CD8-positive, alpha-beta T cell (primary cell): ENCODE measurements at places on chromosomes 4 and X.
A peak's percentile ranks its signal among the peaks of the same experiment; 100 is the strongest.

DNA sequence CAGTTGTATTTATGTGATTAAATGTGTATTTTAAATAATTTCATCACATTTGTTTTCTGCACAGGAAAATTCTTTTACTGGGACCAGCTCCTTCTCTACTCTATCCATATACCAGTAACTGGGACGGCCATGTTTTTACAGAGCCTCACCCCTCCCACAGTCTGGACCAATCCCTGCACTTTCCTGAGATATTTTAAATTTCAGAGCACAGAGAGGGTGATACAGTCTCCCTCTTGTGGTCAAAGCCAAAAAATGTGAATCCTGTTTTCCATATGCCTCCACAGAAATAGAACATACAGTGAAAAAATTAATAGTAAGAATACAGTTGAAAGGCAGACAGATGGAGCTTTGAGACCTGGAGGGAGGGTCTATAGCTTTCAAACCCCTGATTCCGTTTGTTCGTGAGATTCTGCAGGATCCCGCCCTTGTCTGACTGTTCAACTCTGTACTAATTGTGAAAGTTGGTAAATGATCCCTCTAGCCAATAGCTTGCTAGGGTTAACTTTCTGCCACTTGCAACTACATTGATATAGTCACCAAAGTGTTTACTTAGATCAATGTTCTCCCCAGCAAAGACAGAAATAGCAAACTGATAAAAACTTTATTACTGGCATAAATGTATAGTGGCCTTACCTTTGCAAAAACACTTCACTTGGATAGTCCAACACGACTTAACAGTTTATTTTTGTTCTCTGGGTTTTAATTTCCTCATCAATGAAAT lies 172.2 kb downstream of the PPARGC1A start:
- no peak for DNase-seq

- no peak for DNase-seq
Measured at GRCh38 chrX:18721683-18722499, 14.4 kb downstream of the PPEF1 start.

- DNase-seq = no peak
Measured at GRCh38 chr4:174080361-174080760, 203.1 kb downstream of the FBXO8 start.

DNA sequence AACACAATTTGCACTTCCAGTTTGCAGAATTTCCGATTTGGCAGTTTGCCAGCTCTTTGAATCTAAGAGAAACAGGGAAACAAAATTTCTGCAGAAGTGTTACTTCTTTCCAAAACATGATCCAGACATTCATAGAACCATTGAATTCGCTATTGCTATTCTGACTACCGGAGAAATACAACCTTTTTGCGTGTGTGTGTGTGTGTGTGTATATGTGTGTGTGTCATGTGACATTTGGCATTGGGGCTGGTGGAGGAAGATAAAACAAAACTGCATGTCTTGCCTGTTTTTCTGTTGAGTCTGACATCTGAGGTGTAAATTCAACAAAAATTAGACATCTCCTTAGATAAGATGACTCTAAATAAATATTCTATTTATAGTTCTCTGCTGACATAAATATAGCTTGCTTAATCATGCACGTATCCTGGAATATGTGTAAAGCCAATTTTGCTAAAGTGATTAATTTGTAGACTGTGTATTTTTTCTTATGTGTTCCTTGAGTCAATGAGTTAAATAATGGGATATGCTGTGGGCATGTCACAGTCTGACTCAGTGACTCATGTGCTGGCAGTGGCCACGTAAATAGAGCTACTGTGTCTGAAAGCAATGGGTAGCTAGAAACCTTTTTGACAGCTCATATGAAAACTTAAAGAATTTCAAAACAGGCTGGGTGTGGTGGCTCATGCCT lies 98.9 kb downstream of the HPGD start:
- peak; percentile 36 for DNase-seq

GRCh38 chr4:1288786-1289185 lies 905 bp upstream of the MAEA start:
- no peak for DNase-seq

DNA sequence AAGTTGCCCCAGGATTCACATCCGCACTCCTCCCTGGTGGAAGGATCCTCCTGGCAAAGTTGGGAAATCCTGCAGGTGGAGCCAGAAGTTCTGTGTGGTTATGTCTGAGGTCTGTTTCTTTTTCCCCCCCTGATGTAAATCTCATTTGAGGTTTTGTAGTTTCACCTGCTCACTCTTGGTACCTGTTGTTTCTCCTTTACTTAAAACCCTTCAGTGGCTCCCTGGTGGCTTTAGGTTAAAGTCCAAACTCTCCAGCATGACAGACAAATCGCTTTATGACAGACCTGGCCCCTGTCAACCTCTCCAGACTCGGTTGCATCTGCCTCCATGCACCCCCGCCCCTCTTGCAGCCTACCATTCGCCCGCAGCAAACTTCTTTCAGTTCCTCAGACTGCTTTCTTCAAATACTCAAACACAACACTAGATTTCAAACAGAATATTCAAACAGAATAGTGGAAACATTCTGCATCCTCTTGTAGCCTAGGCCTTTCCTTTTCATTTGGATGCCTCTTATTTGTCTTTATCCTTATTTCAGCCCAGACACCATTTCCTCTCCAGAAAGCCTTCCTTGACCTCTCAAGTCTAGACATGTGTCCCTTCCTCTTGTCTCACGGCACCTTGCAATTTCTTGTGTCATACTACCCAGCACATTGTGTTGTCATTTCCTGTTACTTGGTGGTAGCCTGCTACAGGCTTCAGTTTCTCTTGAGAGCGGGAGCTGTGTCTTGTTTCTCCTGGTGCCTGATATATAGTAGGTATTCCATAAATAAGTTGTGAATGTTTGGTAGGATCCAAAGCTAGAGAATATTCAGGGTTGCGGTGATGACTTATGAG lies 24.8 kb downstream of the IL13RA1 start:
- no peak for DNase-seq

- no peak for DNase-seq
Measured at GRCh38 chr4:6204871-6205566, 4.7 kb upstream of the JAKMIP1 start.

DNA sequence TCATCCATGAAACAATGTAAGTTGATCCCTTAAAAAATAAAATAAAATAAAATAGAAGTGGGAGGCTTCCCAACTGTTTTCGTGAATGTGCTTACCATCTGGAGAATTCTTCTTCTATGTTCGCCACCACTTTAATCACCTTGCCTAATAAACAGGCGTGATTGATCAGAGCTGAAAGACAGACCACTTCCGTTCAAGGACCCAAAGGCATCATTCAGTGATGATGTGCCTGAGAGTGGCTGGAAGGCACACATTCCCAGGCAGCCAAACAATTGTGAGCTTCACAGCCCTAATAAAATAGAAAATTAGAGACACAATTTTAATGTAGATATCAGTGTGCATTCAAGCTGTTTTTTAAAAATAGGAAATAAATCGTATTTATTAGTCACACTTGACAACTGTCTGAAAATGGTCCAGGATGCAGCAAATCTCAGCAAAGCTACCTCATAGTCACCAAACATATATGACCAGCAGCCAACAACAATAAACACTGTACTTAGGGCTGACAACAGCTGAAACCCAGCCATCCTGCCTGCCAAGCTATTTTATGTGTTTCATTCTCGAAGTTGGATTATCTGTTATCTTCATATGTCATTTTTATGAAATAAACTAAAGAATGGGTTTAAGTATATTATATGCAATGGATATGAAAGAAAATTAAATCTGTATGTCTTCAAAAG lies 163.2 kb upstream of the FAM9B start:
- DNase-seq = no peak

DNA sequence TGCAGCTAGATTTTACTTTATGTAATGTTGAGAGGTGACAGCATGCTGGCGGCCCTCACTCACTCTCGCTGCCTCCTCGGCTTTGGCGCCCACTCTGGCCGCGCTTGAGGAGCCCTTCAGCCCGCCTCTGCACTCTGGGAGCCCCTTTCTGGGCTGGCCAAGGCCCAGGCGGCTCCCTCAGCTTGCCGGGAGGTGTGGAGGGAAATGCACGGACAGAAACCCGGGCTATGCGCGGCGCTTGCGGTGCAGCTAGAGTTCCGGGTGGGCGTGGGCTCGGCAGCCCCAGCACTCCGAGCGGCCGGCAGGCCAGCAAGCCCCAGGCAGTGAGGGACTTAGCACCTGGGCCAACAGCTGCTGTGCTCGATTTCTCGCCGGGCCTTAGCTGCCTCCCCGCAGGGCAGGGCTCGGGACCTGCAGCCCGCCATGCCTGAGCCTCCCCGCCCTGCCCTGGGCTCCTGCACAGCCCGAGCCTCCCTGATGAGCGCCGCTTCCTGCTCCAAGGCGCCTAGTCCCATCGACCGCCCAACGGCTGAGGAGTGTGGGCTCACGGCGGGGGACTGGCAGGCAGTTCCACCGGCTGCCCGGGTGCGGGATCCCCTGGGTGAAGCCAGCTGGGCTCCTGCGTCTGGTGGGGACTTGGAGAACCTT lies 128.7 kb downstream of the GASK1B start:
- DNase-seq = no peak

DNA sequence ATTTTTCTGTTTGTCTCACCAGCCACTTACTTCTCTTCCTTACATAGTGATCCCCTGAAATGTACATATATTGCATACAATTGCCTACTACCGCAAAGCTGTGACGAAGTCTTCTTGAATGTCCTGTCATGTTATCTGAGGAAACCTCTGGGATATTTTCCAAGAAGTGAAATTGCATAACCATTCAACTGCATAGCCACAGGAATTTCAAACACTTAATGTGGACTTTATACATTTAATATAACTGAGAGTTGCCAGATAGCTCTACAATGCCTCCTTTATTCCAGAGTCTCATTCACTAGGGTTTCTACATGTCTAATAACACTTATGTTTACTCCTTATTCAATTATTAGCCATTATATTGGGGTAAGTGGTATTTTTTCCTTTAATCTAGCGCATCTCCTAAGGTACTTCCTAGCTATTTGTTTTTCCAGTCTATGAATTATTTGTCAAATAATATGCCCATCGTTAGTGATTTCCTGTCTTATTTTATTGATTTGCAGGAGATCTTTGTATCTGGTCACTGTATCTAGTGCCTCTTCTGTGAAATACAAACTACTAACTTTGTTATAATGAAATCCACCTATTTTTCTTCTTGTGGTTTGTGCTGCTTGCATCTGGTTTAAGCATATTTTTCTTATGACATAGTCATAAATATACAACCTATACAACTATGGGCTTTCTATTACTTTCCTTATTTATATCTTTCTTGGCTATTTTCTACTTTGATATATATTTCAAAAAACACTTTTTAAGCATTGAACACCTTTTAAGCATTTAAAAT lies 69.2 kb upstream of the GRID2 start:
- no peak for DNase-seq

DNA sequence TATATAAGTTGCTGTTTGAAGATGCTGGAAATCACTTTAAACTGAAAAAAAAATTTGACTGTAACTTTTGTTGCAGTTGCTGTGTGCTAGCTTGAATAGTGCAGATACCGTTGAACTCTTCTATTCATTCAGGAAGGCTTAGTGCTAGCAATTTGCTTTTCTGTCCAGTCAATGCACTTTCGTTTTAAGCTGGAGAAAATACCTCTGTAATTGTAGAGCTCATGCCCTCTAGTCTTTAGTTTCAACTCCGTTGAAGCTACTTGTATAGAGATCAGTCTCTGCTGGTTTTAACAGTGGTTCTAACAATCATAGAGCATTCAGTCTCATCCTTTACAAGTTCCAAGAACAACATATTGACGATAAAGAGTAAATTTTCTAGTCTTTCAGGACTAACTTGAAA lies 49.0 kb upstream of the TRPC3 start:
- DNase-seq = no peak

- DNase-seq = no peak
Measured at GRCh38 chrX:13001097-13001496, 26.2 kb downstream of the TMSB4X start.

DNA sequence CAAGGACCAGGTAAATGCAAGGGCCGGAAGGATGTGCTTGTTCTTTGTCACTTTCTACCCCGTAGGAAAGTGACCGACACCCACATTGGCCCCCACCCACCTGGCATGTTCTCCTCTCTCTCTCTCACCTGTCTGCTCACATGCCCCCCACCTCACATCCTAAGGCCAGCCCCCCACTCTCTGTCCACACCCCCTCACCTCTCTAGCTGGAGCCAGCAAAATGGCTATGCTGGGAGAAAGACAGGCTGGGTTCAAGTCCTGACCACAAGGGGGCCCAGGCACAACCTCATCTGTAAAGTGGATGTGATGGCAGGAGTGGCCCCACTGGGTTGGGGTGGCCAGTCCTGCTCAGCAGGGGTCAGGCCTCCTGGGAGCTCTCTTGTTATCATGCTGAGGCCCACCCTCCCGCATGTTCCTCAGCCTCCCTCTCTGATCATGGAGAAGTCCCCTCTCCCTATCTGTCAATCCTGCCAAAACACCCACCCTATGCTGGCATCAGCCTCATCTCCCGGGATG lies 1.7 kb upstream of the PPP2R2C start:
- no peak for DNase-seq

DNA sequence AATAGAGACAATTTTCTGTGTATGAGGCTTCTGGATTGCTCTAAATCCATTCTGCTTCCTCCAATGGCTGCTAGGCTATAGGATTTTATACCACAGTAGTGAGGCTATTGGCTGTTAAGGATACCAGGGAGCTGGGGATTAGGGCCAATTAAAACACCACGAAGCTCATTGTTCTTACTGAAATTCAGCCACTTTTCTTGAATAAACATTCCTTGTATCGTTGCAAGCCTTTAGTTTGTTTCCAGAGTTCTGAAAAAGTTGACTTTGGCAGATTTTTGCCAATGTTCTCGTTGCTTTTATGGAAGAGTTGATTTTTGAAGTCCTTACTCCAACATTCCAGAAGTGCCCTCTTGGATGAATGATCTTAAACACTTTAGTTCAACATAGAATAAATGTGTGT lies 238.4 kb upstream of the TEX13A start:
- no peak for DNase-seq

DNA sequence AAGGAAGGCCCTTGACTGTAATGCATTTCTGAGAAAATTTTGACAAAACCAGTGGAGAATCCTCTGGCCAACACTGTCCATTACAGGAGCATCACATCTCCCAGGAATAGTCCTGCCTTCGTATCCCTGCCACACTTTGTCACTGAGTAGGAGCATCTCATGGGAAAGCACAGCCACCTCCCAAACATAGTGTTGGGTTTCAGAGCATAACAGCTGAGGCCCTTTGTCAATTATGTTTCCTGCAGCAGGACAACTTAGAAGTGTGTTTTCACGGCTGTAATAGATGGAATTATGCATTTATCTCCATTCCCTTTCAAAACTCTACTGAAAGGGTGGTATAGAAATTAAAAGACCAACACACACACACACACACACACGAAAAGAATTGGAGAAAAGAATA lies 91.1 kb upstream of the SMAD1 start:
- DNase-seq = no peak

DNA sequence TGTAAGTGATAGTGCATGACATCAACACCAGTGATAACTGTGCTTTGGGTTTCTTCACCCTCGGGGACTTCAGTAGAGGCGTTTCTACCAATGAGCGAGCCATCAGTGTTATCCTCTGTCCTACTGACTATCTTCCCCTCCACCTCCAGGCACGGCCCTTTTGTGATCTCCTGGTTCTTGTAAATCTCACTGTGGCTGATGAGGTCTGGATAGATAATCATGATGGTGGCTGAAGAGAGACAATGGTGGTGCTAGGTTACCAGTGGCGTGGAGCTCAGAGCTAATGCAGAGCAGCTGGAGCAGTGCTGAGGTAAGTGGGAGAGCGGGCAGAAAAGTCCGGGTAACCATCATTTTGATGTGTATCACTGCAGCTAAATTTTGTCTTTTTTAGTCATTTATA lies 816.6 kb downstream of the GLUD2 start:
- DNase-seq = no peak
